ENCODE measurements at places on chromosomes 1 and 21. TPM values are rescaled to one million over a fixed set of nuclear protein-coding genes. Genes with fewer than 3 reads are reported as not detected.

Gene AQP10
- not detected for total RNA-seq

Gene BATF3
- total RNA-seq: 3.7 TPM

Gene KANK4
- not detected for total RNA-seq

Gene NHLH1
- total RNA-seq: 0.29 TPM
